ENCODE measurements at places on chromosomes 2 and 18.

- DNase-seq, result no peak
Observed at GRCh38 chr2:228474466-228474865, 293.0 kb upstream of the SPHKAP start.

GRCh38 chr2:36407413-36407812 lies 51.8 kb downstream of the CRIM1 start:
- DNase-seq, result peak; percentile 32

- DNase-seq, result no peak
Observed at GRCh38 chr2:172242961-172243360, 140.3 kb upstream of the DLX2 start.

DNA sequence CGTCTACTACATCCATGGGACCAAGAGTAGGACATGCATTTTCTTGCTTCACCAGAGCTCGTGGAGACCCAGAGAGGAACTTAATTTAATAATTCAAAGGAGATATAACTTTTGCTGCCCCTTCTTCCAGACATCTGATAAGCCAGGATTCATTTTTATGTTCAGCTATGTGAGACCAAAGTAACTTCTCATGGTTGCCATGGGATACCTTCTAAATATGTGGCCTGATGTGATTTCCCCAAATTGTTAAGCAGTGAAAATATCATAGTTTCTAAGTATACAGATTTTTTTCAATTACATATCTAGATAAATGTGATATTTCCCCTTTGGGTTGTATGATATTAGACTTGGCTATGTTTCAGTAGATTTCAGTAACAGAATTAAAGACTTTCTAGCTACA lies 185.5 kb upstream of the FN1 start:
- DNase-seq, result no peak

DNA sequence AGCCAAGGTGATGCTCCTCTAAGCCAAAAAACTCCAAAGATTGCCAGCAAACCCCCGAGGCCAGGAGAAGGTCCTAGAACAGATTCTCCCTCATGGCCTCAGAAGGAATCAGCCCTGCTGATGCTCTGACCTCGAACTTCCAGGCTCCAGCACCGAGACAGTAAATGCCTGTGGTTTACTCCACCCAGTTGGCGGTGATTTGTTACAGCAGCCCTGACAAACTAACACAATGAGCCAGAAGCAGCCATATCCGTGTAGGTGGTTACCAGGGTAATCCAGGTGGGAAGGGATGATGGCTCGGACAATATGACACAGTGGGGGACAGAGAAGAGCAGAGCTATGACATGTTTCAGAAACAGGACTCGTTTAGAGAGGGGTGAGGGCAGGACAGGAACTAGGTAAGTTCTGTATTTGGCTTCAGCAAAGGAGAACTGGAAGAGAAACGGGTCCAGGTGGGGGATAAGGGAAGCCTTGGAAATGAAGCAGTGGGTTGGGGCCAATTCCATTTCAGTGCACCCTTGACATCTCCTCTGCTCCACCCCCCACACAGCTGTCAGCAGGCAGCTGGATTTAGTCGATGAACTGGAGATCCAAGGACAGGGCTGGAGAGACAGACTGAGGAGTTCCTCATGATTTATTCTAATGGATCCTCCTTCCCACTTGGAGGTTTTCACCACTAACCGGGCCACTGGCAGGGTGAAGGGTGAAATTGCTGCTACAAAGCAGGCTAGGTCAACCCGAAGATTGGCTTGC lies 179.7 kb upstream of the SH3BP4 start:
- no peak for DNase-seq

GRCh38 chr2:237674731-237675276 lies 47.4 kb downstream of the LRRFIP1 start:
- DNase-seq, result no peak

DNA sequence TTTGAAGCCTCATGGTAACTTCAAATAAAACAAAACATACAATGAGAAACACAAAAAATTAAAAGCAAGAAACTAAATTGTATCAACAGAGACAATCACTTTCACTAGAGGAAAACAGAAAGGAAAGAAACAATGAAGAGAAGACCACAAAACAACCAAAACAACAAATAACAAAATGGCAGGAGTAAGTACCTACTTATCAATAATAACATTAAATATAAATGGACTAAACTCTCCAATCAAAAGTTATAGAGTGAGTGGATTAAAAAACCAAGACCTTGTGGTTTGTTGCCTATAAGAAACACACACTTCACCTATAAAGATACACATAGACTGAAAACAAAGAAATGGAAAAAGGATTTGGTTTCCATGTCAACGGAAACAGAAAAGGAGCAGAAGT lies 830.1 kb upstream of the TMEFF2 start:
- DNase-seq, result no peak

- DNase-seq, result no peak
Observed at GRCh38 chr2:43332653-43333052, 106.2 kb upstream of the ZFP36L2 start.

DNA sequence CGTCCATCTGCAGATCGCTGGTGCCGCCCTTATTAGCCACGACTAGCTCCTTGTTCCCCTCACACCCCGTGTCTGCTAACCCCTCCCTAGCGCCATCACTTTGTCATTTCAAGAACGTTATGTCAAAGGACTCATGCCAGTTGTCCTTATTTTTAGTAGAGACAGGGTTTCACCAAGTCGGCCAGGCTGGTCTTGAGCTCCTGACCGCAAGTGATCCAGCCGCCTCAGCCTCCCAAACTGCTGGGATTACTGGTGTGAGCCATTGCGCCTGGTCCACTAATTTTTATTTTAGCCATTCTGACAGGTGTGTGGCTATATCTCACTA lies 138.9 kb upstream of the HDAC4 start:
- no peak for DNase-seq

- DNase-seq, result no peak
Observed at GRCh38 chr2:188787658-188788240, 186.4 kb upstream of the COL3A1 start.

DNA sequence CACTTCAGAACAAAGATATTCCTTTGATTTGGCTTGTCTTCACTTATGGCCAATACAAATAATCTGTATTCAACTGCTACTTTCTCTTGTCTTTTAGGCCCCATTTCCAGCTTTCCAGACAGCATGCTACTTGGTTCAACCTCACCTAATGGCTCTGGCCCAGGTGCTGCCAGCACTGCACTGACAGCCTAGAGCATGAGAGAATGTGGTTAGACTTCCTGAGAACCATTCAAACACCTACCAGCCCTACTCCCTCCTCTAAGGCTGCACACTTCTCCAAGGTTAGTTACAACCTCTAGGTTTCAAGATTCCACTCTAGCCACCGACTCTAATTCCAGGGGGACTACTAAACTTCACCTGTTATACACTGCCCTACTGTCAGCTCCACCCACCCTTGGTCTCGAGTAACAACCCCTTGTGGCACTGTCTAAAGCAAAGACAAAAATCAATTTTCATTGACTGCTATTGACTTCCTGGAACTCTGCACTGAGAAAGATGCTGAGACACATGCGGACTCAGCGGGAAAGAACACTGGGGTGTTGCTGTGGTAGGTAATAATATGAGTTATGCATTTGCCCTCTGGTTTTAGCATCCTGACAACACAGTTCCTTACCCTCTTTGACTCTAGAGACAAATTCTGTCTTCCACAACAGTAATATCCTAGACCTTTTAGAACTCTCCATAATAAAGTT lies 38.2 kb downstream of the PLEKHM3 start:
- DNase-seq, result no peak

DNA sequence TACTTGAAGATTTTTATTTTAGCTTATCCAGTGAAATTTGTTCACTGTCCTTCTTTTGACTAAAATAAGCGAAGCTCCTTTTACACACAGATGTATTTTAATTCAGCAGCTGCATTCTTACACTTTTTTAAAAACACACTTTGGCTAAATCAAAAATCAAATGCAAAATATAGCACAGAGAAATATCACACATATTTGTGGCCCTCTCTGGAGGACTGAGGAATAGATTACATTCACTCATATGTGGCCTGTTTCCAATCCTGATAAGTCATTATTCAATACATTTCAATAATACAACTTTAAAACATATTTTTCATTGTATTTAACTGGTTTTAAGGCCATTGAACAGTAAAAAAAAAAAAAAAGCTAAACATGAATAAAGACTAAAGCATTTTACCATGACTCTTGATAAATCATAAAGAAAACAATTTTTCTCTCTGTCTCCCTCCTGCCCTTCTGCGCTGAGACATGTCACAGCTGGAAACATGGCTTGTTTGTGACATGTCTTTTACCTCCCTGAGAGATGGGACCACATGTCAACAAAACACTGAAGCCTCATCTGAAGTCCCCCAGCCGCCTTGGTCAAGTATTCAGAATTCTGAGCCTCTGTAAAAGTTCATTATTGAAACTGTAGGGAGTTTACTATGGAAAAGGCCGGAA lies 221.0 kb downstream of the ZNF407 start:
- DNase-seq, result no peak

DNA sequence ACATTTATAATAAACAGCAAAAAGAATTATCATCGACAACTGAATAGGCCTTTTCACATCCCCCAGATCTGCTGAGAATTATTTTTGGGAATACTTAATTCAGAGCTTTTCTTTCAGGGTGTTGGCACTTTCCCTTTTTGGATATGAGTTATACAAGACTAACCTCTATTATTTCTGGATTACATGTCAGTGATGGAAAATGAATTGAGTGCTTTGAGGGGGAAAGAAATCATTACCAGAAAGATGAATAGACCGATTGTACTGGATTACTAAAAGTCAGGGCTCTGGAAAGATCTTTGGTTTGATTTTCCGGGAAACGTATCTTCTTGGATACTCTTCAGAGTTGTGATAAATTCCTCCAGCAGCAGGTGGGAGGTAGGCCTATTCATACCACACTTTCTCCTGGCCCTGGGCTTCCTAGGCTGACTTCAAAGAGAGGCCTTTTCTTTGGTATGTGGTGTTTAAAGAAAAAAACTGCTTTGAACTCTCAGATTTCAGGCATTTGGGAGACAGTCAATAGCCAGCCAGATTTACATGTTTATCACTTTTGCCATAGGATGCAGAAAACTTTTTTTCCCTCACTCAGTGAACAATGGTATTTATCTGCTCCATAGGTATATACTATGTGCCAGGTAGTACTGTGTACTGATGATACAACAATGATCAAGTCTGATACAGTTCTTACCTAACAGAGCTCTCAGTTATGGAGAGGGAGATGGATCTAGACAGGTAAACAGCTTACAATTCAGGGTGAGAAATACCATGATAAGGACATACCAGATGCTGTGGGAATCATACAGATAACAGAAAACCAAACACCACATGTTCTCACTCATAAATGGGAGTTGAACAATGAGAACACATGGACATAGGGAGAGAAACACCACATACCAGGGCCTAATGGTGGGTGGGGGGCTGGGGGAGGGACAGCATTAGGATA lies 63.3 kb upstream of the ACTR3 start:
- DNase-seq, result no peak

DNA sequence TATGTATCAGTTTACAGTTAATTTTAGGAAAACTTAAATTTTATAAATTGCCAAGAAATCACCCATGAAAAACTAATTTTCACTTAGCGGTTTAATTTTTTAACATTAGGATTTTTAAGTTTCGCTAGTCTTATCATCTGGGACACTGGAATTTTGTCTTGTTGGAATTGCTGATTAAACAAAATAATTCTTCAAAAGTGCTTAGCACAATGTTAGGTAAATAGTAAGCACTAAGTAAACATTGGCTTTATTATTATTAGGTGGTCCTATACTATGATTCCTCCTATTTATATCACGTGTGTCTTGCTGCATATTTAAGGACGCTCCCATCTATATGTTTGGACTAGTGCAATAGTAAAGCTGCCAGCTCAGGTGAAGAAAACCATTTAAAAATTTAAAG lies 54.6 kb upstream of the MAP4K3 start:
- no peak for DNase-seq

- DNase-seq, result no peak
Observed at GRCh38 chr2:69030800-69031428, 17.9 kb downstream of the ANTXR1 start.

Data from LNCaP clone FGC (cell line).